ENCODE measurements at places on chromosomes 4 and X. TPM values are rescaled to one million over a fixed set of nuclear protein-coding genes. Genes with fewer than 3 reads are reported as not detected.

DNA sequence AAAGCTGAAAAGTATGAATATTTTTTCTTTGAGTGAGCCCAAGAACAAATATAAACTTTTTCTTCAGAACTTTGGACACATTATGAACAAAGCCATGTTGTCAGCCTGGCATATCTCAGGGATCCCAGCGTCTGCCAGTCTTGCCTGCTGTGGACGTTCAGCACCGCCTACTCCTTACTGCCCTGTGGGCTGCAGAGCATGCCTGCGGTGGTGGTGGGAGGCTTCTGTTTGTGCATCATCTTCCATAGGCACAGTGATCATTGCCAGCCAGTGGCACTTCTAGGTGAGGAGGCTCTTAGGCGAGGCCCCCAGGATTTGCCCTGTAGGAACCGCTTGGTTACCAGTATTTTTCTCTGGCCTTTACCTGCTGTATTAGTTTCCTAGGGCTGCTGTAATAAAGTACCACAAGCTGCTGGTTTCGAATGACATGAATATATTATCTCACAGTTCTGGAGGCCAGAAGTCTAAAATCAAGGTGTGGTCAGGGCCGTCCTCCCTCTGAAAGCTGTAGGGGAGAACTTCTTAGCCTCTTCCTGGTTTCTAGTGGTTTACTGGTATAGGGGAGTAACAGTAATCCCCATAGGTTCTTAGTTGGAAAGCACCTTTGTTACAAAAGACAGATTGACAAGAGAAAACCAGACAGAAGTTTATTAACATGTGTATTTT, 15.4 kb downstream of the ANXA3 start:
- no peak for DNase-seq
- H3K27me3 ChIP-seq: peaks cover 5% of the 10 kb centered on the region
- no peak overlapping the region for H3K27ac ChIP-seq
- no peak overlapping the region for H3K4me3 ChIP-seq
- H3K4me1 ChIP-seq: peaks cover 12% of the 10 kb centered on the region

Gene TLR3
- total RNA-seq: not detected

DNA sequence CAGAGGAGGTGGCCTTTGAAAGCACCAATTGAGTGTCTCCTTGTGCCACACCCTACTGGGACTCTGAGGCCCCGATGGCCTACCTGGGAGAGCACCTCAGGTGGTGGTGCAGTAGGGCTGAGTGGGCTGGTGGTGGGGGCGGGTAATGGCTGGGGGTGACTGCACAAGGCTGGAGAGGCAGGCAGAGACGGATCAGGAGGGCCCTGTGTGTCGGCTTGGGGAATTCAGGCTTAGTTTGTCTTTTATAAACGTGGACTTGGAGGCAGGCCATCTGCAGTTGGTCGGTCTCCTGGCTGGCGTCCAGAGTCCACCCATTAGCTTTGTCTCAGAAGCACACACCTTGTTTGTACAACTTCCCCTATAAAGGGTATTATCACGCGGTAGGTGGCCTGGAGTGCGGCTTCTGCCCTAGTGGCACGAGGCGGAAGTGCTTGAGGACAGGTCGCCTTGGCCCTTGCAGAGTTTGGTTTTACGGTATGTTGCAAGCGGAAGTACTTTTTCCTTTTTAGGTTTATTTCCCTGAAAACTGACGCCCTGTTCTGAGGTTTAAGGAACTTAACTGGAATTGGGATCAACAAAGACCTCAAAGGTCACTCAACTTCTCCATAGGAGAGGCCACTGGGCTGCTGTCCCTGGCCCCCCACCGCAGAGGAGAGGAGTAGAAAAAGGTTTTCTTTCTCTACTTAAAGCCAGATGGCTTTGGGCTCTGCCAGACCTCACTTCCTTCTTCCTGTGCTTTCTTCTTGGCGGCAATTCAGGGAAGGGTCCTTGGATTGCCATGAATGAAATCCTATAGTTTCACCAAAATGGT, 8.0 kb downstream of the TBC1D14 start:
- H3K27me3 ChIP-seq: no peaks in the 10 kb centered on the region
- peak overlapping the region; percentile 49 for H3K27ac ChIP-seq
- no peak overlapping the region for H3K4me3 ChIP-seq
- peaks cover 20% of the 10 kb centered on the region for H3K4me1 ChIP-seq
- peak; percentile 59 for DNase-seq

DNA sequence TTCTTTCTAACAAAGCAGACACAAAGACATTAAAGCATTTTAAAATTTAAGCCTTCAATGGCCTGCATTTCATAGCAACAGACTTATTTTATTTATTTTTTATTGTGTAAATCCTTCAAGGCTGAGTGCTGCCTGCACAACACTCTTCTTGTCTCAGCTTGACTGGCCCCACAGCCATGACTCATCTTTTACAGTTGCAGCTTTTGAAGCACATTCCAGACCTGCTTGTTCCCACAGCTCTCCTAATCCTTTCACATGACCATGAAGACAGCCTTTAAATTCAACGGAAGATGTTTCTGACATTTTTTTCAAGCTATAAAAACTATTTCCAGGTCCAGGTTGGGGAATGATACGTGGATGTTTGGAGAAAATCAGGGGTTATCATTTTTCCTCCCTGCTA, 276.9 kb upstream of the TACR3 start:
- peak overlapping the region; percentile 24 for H3K27ac ChIP-seq
- no peak for DNase-seq
- no peaks in the 10 kb centered on the region for H3K27me3 ChIP-seq
- H3K4me1 ChIP-seq: peaks cover 2% of the 10 kb centered on the region
- no peak overlapping the region for H3K4me3 ChIP-seq
- H3K36me3 ChIP-seq: peaks cover under 1% of the 10 kb centered on the region

DNA sequence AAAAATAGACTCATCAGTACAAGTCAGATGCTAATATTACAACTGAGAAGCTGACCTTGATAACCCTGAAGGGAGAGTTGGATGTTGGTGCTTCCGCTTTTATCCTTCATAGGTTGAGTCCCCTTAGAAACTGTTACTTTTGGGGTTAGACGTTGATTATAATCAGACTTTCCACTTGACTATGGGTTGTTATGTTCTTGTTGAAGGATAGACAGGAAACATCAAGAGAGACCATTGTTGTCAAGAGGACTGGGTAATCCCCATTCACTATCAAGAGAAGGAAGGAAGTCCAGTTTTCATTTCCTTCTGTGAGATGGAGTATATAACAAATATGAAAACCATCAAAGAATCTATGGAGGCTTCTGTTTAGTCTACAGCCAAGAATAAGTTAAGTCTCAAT, 229.9 kb upstream of the AFF2 start:
- DNase-seq: no peak
- H3K36me3 ChIP-seq: peaks cover 5% of the 10 kb centered on the region
- no peaks in the 10 kb centered on the region for H3K27me3 ChIP-seq
- no peak overlapping the region for H3K4me3 ChIP-seq

Gene AWAT2
- not detected for total RNA-seq

DNA sequence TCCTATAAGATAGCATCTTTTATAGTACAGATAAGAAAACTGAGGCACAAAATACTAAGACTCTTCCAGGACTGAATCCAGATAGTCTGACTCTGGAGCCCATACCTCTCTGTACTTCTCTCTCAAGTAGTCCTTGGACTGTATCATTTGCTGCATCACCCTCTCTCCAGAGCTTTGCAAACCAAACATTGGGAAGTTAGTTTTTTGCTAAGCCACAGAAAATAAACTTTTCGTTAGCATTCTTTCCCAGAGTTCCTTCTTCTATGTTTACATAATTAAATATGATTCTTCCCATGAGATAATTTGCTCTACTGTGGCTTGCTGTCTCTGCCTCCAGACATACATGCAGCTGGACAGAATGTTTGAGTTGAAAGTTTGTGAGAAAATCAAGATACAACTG, 22.0 kb downstream of the PPEF2 start:
- H3K27me3 ChIP-seq: peaks cover 3% of the 10 kb centered on the region
- H3K27ac ChIP-seq: no peak overlapping the region
- H3K4me3 ChIP-seq: no peak overlapping the region
- H3K4me1 ChIP-seq: no peaks in the 10 kb centered on the region
- no peaks in the 10 kb centered on the region for H3K36me3 ChIP-seq
- DNase-seq: no peak

Gene MAGEH1
- 29.8 TPM for total RNA-seq

DNA sequence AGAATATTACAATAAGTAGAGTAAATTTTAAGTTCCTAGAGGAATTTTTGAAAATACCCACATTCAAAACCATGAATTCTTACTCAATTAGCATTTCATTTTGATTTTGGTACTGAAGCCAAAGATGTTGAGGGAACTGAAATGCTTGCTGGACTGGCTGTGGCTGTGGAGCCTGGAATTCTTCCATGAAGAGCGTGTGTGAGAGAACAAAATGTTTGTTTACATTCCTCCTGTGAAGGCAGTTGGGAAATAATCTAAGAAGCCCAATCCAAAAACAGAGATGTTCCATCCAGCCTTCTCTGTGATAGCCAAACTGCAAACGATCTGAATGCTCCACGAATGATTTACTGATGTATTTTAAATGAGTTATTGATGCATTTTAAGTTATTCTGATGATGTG, 3.8 kb upstream of the ADH1B start:
- DNase-seq: no peak
- no peak overlapping the region for H3K27ac ChIP-seq
- no peaks in the 10 kb centered on the region for H3K4me1 ChIP-seq
- H3K36me3 ChIP-seq: no peaks in the 10 kb centered on the region
- H3K4me3 ChIP-seq: no peak overlapping the region

DNA sequence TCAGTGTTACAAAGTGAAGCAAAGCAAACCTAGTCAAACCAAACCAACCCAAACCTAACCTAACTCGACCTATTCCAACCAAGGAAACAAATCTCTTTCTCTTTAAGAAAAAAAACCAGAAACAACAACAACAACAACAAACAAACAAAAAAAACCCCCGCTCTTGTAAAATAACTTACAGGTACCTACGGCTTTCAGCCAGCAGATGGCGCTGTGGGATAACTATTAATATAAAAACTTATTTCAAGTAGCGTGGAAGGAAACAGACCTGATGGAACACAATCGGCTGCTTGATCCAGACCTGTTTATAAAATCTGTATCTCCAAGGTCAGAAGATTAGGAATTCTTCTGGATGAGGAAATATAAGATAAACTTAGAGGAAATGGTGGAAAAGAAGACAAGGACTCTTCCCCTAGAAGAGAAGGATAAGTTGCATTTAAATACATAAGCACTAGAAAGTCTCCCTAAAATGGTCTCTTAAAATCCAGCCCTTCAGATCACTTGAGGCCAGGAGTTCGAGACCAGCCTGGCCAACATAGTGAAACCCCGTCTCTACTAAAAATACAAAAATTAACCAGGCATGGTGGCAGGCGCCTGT, 34.4 kb upstream of the CDKL5 start:
- H3K27me3 ChIP-seq: no peaks in the 10 kb centered on the region
- no peak overlapping the region for H3K4me3 ChIP-seq
- no peaks in the 10 kb centered on the region for H3K4me1 ChIP-seq
- no peaks in the 10 kb centered on the region for H3K36me3 ChIP-seq

Gene ACTRT1
- total RNA-seq: not detected

Gene PLAC8
- total RNA-seq: 1.0 TPM

DNA sequence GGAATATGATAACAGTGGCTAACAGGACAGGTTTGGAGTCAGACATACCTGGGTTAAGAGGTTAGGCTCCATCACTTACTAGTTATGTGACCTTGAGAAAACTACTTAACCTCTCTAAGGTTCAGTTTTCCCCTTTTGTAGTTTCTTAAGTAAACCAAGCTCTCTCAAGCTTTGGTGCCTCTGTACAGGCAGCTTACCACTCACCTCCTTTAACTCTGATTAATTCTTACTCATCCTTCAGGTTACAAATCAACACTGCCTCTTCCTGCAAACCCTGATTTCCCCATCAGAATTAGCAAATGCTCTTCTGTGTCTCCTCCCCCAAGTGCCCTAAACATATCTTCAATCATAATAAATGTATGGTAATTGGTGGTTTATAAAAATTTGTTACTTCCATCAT, 3.5 kb upstream of the SERTM2 start:
- no peaks in the 10 kb centered on the region for H3K27me3 ChIP-seq
- DNase-seq: no peak
- H3K36me3 ChIP-seq: no peaks in the 10 kb centered on the region
- H3K4me1 ChIP-seq: peaks cover 5% of the 10 kb centered on the region

- H3K4me1 ChIP-seq: peaks cover 1% of the 10 kb centered on the region
- peak overlapping the region; percentile 88 for H3K27ac ChIP-seq
- no peak for DNase-seq
- peaks cover 5% of the 10 kb centered on the region for H3K27me3 ChIP-seq
Measured at GRCh38 chrX:153885208-153885787, 675 bp downstream of the L1CAM start.

GRCh38 chrX:13101441-13102139, 57.2 kb upstream of the FAM9C start:
- no peaks in the 10 kb centered on the region for H3K27me3 ChIP-seq
- H3K4me1 ChIP-seq: peaks cover 3% of the 10 kb centered on the region
- H3K27ac ChIP-seq: no peak overlapping the region
- no peak for DNase-seq

DNA sequence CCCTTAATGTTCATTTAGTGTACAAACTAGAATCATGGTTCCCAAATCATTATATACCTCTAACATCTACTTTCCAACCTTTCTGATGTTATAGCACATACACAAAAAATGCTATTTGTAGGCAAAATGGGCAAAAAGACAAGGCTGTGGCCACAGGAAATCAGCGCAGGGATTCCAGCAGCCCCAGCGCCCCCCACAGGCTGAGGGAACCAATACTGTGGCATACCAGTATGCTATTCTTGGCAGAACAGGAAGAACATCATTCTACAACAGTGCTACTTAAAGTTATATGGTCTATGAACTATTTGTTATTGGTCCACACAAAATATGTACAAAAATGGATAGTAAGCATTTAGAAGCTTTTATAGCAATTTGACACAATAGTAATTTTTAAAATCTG, 25.3 kb downstream of the STEEP1 start:
- DNase-seq: peak; percentile 13
- no peak overlapping the region for H3K4me3 ChIP-seq
- H3K4me1 ChIP-seq: no peaks in the 10 kb centered on the region
- peaks cover 4% of the 10 kb centered on the region for H3K27me3 ChIP-seq
- H3K27ac ChIP-seq: no peak overlapping the region
- no peaks in the 10 kb centered on the region for H3K36me3 ChIP-seq

DNA sequence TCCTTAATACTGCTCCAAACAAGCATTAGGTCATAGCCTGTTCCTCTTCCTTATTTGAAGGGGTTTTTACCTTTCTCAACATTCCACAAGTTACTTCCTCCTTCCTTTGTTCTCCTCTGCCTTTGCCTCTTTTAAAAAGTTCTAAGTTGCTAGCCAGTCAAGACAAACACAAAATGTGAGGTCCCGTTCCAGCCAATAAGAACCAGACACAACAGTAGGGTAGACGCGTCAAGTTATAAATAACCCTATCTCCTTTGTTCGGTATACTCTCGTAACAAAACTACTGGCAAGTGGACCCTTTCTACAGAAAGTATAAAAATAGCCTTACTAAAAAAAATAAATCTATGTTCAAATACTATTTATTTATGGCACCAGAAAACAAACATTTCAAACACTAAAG, 6.3 kb upstream of the ACE2 start:
- no peaks in the 10 kb centered on the region for H3K27me3 ChIP-seq
- no peak overlapping the region for H3K27ac ChIP-seq
- no peak for DNase-seq
- H3K4me3 ChIP-seq: no peak overlapping the region
- H3K4me1 ChIP-seq: no peaks in the 10 kb centered on the region
- no peaks in the 10 kb centered on the region for H3K36me3 ChIP-seq

Gene SMIM10
- not detected for total RNA-seq

Gene UBE2K
- total RNA-seq: 96.7 TPM

Gene RAB41
- total RNA-seq: not detected

Gene CFAP99
- not detected for total RNA-seq

GRCh38 chr4:122815248-122815647, 11.4 kb upstream of the FGF2 start:
- H3K4me1 ChIP-seq: no peaks in the 10 kb centered on the region
- no peak for DNase-seq
- no peaks in the 10 kb centered on the region for H3K27me3 ChIP-seq
- no peak overlapping the region for H3K27ac ChIP-seq
- no peak overlapping the region for H3K4me3 ChIP-seq

Gene CPLX1
- total RNA-seq: 115 TPM
